Activated CD4-positive, alpha-beta T cell treated with anti-CD3 and anti-CD28 coated beads, Interleukin-2, amount 50 U/mL, for 16 hours (primary cell): ENCODE measurements at places on chromosomes 13 and 19.

DNA sequence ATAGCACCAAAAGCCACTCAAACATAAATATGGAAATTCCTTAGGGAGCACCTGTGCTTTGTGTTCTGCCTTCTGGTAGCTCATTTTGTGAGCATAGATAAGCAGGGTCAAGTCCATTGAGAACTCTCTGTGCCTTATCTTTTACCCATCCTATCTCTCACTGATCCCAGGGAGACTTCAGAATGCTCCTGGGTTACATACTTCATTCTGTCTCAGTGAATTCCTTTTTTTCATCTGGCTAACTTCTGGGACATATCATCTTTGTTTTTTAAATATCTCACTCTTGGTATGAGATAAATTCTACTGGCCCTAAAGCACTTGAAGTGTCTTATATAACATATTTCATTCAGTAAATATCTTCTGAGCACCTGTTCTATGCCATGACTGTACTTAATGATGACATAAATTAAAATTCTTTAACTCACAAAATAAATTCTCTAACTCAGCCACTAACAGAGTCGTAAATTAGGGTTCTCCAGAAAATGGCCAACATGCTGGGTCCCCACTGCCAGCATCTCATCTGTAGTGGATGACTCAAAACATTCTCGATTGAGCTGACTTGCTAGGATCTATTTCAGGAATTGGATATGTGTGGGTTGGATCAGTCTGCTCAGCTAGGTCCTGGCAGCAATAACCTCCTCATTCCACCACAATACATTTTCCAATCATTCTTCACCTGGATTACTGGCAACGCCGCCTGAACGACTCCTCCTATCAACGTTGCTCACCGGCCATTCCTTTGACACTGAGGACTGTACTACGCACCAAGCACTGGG is 170.2 kb downstream of the FOXO1 start:
- DNase-seq = no peak

- DNase-seq = peak; percentile 23
Measured at GRCh38 chr13:30305456-30305970, 1.8 kb downstream of the KATNAL1 start.

DNA sequence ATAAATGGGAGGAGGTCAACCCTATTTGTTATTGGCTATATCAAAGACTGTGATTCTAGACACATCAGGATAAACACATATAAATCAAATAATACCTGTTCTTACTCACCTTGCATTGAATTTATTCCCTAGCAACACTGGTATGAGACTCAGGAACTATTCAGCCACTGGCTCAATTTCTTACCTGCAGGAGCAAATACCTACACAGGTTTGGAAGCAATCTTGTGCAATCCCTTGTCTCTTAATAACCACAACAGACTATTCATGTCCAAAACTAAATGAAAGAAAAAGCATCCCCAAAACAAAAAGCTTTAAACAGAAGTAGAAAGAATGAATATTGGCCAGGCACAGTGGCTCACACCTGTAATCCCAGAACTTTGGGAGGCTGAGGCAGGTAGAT is 55.5 kb downstream of the TBC1D4 start:
- DNase-seq = no peak

GRCh38 chr13:73658639-73659038 is 475.6 kb downstream of the KLF12 start:
- no peak for DNase-seq

DNA sequence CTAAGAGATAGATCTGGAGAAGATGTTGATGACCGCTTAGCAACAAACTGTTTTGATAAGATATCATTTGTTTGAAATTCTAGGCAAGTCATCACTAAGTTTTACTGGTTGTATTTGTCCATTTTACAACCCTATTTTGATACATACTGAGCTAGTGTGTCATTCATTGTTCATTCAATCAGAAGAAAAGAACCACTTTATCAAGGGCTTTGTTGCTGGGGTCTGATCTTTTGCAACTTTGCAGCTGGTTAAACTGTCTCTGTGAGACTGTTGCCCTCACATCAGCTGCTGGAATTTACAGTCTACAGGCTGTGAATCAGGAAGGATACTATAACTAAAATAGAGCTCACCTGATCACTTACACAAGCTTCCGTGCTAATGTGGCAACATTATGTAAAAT is 290.5 kb downstream of the RFC3 start:
- DNase-seq = no peak

DNA sequence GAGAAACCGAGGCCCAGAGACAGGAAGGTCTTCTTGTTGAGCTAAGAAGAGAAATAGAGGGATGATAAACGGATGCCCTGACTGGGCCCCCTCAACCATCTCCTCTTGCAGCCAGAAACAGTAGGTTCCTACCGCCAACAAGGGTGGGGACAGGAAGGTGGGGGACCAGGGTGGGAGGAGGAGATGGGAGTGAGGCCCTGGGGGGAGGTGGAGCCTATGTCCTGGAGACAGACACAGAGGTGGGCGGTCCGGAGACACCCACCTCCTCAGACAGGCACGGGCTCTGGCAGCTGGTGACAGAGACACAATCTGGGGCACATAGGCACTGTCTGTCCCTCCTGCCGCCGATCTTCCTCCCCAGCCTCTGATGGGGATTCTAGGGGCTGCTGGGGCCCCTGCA is 16.9 kb downstream of the GADD45B start:
- DNase-seq = no peak

- no peak for DNase-seq
Measured at GRCh38 chr19:16537111-16537510, 5.1 kb downstream of the CHERP start.

- DNase-seq = no peak
Measured at GRCh38 chr19:33274663-33275558, 27.4 kb downstream of the CEBPA start.

- no peak for DNase-seq
Measured at GRCh38 chr19:3203805-3204645, 18.3 kb downstream of the NCLN start.

- DNase-seq = peak; percentile 46
Measured at GRCh38 chr19:18915639-18916038, 3.5 kb downstream of the COPE start.

DNA sequence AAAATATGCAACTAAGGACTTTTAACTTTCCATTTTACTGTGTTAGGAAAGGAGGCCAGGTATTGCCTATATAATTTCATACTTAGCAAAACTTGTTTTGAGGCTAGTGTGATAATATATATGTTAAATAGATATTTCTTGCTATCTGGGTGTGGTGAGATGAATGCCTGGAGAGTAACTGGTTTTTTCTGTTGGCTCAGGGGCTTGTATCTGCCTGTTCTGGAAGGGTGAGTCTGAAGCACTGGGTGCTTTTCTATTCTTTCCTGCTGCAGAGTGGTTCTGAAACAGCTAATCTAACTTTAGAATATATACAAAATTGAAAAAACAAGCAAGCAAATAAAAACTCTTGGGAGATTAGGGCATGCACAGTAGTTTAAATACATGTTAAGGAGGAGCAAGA is 64.6 kb upstream of the MYCBP2 start:
- no peak for DNase-seq

- DNase-seq = no peak
Measured at GRCh38 chr13:21081926-21082325, 20.5 kb upstream of the LATS2 start.

GRCh38 chr19:7293762-7294557 is at the start of gene INSR:
Gene INSR, minus strand, starts transcription at chr19:7294414. Its CDS starts 523 bp downstream, at chr19:7293891.
- peak; percentile 42 for DNase-seq

- peak; percentile 47 for DNase-seq
Measured at GRCh38 chr19:56253737-56254136, 18.8 kb upstream of the EDDM13 start.

GRCh38 chr19:35549174-35549788 is 3.9 kb downstream of the TMEM147 start:
- DNase-seq = peak; percentile 72

- DNase-seq = no peak
Measured at GRCh38 chr13:106789911-106790310, 222.0 kb upstream of the ARGLU1 start.

DNA sequence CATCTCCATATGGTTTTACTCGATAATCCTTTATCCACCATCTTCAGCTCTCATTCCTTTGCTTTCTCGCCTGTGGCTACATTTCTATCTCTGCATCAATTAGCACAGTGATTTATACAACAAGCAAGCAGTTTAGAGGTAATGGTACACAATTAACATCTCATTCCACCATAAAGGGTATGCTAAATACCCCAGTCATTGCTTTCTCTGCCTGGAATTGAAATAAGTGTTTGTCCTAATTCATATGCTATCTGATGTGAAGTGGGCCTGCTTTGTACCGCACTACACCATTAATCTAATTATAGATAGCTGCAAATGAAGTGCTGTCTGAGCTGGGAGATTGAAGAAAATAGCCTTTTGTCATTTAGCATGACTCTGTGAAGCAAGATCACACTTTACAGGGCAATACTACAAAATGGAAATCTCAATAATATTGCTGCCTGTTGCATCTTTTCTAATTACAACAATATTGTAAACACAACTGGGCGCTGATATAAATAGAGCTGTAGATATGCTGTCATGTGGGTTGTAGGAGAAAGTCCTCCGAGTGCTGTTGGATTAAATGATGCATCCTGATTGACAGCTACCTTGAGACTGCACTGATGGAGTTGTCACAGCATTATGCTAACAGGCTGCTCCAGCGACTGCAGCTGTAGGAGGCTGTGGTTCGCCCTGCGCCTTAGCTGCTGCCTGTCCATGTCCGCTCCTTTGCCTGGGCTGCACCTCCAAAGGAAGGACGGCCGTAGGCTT is 78.2 kb downstream of the GGACT start:
- DNase-seq = no peak

- no peak for DNase-seq
Measured at GRCh38 chr19:9565900-9566705, 18.2 kb downstream of the ZNF121 start.

GRCh38 chr19:46478356-46478986 is 7.1 kb upstream of the PNMA8A start:
- peak; percentile 23 for DNase-seq
